ENCODE measurements at places on chromosomes 3 and 15. TPM values are rescaled to one million over a fixed set of nuclear protein-coding genes. Genes with fewer than 3 reads are reported as not detected.

The CRYGS gene
- total RNA-seq, result 1.3 TPM

The ANKRD34C gene
- not detected for total RNA-seq

The RAB43 gene
- total RNA-seq, result 21.4 TPM

The TP63 gene
- under 0.01 TPM for total RNA-seq

The SI gene
- total RNA-seq, result not detected

The MESP1 gene
- total RNA-seq, result under 0.01 TPM

The CNTN3 gene
- total RNA-seq, result 2.6 TPM

The NLGN1 gene
- total RNA-seq, result 6.7 TPM

The GATM gene
- 0.29 TPM for total RNA-seq

The GOLGA8R gene
- 0.66 TPM for total RNA-seq

The CKMT1B gene
- not detected for total RNA-seq

The ST6GAL1 gene
- 2.8 TPM for total RNA-seq

The TTLL13 gene
- not detected for total RNA-seq

The PLXNA1 gene
- 98.0 TPM for total RNA-seq
